Muscle of arm (tissue), 14 donors: ENCODE measurements at places on chromosomes 7 and 10. TPM values are rescaled to one million over a fixed set of nuclear protein-coding genes. Genes with fewer than 3 reads are reported as not detected.

Gene SSC4D
- 0.67 TPM for polyA plus RNA-seq

Gene GOLGA7B
- 0.04 TPM for polyA plus RNA-seq

Gene FAM241B
- polyA plus RNA-seq, result 0.43 TPM

Gene TMEM225B
- 0.42 TPM for polyA plus RNA-seq

Gene LIPK
- not detected for polyA plus RNA-seq

Gene IFIT3
- polyA plus RNA-seq, result 9.4 TPM

Gene EVX1
- polyA plus RNA-seq, result not detected

Gene UTF1
- not detected for polyA plus RNA-seq

Gene CYP17A1
- not detected for polyA plus RNA-seq

Gene CRYGN
- polyA plus RNA-seq, result 0.18 TPM

Gene TMEM176A
- 18.6 TPM for polyA plus RNA-seq

Gene GPAM
- 7.4 TPM for polyA plus RNA-seq

DNA sequence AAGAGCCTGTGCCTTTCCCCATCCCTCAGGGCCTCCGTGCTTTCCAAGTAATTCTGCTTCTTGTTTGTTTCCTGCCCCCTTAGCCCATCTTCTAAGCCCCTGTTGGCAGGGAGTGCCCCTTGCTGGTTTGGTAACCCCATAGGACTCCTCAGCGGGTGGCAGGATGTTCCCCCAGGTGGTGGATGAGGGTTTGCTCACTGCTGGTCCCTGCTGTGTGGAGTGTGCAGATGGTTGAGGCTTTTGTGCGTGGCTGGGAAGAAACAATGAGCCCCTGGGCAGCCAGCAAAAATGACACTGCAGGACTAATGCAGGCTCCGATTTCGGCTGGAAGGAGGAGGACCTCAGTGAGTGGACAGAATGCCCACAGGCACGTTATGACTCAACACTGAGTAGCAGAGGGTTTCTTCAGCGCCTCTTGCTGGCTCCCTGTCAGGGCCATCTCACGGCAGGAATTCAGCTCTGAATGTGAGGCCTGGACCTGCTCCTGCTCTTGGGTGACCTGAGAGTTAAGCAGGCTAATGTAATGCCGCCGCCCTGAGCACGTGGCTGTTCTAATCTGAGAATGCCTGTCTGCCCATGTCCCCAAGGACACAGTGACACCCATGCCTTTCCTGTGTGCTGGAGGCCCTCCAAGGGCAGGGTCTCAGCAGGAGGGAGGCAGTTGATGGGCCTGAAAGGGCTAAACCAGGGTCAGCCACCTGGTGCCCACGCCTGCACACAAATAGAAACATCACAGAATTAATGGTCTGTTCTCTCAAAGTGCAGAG lies 16.6 kb downstream of the BAG3 start:
- DNase-seq, result no peak

- DNase-seq, result no peak
These were observed 570.2 kb downstream of the PHTF2 start for GRCh38 chr7:78368771-78369170.

DNA sequence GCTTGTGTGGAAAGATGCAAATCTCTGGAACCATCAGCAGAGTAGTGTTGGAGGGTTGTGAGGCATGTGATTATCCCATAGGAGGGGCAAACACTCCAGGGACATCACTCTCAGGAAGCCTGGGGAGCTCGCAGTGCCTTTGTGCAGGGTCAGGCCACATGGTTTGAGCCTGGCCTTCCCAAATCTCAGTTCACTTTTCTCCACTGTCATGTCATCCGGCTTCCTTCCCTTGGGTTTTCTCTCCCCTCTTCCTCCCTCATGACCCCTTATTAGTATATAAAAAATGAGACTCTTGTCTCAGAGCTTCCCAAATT lies 20.4 kb downstream of the TSPAN14 start:
- DNase-seq, result no peak

DNA sequence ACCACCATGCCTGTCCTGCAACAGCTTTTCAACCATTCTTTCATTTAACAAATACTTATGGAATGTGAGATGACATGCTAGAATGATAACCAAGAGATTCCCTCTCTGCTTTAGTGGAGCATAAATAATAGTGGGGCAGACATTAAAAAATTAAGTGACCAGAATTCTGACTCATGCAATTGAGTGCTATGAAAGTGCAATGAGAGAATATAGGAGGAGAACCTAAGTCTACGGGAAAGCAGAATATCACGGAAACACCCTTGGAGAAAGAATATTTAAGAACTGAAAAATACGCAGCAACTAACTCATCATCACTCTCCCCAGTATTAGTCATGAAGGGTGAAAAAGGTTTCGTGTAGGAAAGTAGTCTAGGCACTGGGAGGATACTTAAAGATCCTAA lies 7.1 kb downstream of the KIF5B start:
- no peak for DNase-seq

DNA sequence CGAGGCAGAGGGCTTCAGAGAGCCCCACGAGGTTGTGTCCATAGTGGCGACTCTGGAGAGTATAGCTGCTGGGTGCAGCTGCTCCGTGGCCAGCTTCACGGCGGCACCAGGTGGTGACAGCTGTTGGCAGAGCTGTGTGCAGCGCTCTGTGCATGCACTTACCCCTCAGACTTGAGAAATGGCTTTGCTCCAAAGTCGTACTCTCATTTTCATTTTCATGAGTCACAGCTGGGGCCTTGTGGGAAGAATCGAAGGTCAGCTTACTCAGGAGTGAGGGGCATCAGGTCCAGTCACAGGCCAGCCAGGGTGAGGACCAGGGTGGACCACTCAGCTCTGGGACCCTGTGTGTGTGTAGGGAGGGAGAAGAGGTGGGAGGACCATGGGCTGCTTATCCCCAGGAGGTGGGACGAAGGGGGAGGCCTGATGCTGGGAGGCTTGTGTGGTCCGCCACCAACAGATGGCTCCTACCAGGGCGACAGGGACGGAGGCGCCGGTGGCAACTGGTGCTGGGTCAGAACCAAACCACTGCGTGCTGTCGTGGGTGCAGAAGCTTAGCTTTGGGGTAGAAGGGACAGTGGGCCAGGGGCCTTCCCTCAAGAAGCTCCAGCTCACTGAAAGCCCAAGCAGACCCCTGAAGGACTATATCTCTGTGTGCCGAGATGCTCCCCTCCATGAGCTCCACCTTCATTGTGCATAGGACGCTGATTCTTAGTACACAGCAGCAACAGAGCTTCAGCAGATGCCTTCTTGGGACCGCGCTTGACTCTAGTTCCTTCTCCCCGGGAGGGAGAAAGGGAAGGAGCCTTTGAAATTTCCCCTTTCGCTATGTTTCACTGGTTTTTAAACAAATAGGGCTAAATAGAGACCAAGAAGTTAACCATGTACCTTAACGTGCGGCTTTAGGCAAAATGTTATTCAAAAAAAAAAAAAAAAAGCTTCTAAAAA lies 225.0 kb downstream of the CELF2 start:
- peak; percentile 52 for DNase-seq

DNA sequence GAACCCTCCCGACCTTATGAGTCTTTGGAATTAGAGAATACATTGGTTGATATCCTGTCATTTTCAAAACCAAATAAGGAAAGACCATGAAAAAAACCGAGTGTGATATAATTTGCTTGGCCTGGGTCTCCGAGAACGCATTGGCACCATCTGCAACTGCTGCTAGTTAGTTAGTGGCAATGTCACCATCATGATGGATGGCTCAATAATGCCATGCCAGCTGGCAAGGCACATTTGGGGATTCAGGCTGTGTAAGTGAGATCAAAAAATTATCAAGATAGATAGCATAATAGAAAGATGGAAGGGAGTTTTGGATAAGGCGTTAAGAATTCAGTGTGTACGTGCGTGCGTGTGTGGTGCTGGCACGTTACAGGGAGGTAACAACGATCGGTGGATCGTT lies 134.7 kb upstream of the TCERG1L start:
- no peak for DNase-seq

GRCh38 chr7:128892521-128893250 lies 17.8 kb downstream of the KCP start:
- DNase-seq, result no peak

DNA sequence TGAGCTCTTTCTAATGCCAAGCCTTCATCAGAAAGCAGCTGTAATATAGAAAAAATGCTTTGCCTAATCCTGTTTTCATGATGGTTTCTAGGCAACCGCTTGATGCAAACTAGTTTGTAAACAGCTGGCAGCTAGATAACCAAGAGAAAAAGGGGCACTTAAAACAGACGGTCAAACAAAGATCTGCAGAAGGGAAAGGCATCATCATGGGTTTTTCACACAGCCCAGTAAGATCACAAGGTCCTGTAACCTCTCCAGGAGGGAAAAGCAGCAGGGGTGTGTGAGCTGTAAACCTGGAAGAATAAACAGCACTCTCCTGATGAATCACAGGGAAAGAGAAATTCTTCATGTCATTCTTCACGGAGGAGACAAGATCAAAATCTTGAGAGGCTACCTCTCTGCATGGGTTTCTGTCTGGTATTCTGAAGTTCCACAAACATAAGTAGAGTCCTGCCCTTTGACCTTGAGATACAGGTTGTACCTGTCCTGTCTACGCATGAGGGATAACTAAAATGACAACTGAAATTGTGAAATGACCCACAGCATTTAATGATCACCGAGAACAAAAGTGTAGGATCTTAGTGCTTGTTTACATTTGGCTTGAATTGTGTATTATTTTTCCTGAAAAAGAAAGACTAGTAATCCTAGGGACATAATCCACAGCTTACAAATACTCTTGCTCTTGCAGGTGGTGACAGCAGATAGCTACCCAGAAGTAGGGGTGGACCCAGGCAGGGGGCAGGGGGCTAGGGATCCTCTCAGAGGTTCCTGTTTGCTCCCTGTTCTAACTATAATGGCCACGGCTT lies 48.0 kb downstream of the CREB3L2 start:
- no peak for DNase-seq

GRCh38 chr10:119306986-119307392 lies 99.6 kb downstream of the GRK5 start:
- no peak for DNase-seq

- no peak for DNase-seq
These were observed 1.8 kb downstream of the TRPV6 start for GRCh38 chr7:142883571-142884285.

DNA sequence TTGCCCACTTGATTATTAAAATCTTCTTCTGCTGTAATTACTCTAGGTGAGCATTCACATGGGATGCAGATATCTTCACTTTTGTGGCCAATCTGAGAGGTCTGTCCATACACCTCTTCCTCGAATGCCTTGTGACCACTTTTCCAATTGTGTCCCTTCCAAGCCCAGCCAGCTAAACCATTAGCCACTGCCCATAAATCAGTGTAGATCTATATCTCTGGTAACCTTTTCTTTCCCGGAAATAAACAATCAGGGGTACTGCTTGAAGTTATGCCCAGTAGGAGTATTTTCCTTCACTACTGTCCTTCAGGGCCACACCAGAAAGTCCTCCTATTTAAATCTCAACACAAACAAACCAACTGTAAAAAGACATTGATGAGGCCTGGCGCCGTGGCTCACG lies 104.6 kb upstream of the KCNMA1 start:
- DNase-seq, result no peak

DNA sequence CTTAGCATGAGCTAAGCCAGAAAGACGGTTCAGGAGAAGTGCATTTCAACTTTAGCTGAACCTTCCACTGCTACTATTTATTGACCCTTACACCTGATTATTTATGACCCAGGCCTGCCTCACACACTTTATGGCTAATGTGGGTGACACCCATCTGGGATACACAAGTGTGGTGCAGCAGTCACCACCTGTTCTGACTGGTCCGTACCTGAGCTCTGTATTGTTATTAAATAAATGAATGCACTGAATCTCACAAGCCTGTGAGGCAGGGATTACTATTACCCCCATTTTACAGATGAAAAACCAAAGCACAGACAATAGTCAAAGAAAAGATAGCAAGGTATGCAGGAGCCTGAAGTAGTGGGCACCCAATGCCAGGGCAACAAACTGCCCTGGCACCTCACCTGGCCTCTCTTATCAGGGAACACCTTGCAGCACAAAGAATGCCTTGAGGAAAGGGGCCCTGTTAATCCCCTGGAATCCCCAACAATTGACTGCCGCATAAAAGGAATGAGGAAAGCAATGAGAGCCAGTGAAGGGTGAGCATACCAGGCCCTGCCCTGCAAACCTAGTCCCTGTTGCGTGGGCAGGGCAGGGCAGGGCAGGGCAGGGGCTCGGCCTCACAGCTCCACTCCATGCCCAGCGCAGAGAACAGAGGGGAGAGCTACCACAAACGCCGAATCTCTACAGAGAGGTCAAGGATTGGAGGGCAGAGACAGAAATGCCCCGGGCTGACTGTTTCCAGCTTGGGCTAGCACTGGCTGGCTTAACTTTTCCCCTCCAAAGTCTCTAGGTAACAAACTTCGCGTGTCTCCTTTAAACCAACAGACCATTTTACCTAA lies 1.3 kb downstream of the ANXA11 start:
- DNase-seq, result no peak

DNA sequence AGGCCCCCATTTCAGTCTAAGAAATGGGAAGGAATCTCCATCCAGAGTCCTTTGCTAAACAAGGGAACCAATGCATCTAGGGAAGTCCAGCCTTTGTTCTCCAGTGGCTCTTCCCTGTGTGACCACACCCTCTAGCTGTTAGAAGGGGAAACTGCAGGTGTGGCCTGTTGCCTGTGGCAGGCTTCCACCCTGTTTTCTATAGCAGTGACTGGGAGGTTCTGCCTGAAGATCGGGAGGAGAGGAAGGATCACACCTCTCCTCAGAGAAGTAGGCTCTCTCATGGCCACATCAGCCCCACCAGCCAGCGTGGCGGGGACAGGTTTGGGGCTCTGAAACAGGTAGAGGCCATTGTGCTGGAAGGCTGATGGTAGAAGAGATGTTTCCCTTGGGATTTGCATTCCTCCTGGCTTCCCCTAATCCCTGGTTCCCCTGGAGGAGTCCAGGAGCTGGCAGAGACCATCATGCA lies 47.7 kb upstream of the TRIM8 start:
- DNase-seq, result peak; percentile 38

- no peak for DNase-seq
These were observed 31.0 kb upstream of the PFKP start for GRCh38 chr10:3036155-3037021.

- no peak for DNase-seq
These were observed 37.4 kb downstream of the AUTS2 start for GRCh38 chr7:69635555-69636185.
